H9 (cell line): ENCODE measurements at places on chromosomes 13 and 19.

DNA sequence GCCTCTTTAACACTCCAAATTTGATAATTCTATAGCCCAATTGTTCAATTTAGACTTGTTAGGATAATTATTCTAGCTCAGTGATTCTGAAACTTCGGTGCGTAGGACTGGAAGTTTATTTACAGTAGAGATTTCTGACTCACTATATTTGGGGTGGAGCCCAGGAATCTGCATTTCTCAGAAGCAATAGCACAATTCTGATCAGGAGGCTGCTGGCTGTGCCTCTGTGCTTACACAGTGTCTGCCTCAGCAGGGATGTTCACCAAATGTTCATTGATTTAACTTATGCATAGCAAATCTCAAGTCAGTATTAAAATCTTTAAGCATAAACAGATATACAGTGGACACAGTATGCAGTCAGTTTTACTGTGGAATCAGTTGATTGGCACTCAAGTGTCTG lies 45.8 kb downstream of the ATP8A2 start:
- H3K36me3 ChIP-seq: no peaks in the 10 kb centered on the region
- no peaks in the 10 kb centered on the region for H3K27me3 ChIP-seq
- no peak overlapping the region for H3K4me3 ChIP-seq
- peaks cover 11% of the 10 kb centered on the region; the same call in 1 of the 2 replicates for H3K4me1 ChIP-seq

DNA sequence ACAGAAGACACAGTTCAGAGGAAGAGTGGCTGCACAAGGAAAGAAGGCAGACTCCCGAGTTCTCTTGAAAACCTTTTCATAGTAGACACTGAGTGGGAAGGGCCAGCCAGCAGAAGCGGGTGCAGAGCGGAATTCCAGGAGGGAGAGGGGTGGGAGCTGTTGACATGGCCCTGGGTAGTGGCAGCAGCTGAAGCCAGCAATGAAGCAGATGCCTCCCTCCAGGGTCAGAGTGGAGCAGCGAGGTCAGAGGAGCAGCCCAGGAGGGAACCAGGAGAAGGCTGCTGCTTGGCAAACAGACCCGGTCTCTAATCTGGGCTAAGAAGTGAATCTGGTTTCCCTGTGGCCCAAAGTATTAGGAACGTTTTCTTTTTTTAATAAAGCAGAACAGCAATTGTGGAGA lies 73.9 kb upstream of the SPATA13 start:
- no peak overlapping the region for H3K4me3 ChIP-seq
- no peaks in the 10 kb centered on the region for H3K27me3 ChIP-seq
- no peaks in the 10 kb centered on the region for H3K36me3 ChIP-seq
- H3K4me1 ChIP-seq: peaks cover 6% of the 10 kb centered on the region; the same call in 1 of the 2 replicates
- no peak for DNase-seq

GRCh38 chr19:32652894-32653598 lies 21.9 kb downstream of the ANKRD27 start:
- no peak for DNase-seq
- no peaks in the 10 kb centered on the region; the same call in 1 of the 2 replicates for H3K4me1 ChIP-seq
- no peak overlapping the region for H3K4me3 ChIP-seq

DNA sequence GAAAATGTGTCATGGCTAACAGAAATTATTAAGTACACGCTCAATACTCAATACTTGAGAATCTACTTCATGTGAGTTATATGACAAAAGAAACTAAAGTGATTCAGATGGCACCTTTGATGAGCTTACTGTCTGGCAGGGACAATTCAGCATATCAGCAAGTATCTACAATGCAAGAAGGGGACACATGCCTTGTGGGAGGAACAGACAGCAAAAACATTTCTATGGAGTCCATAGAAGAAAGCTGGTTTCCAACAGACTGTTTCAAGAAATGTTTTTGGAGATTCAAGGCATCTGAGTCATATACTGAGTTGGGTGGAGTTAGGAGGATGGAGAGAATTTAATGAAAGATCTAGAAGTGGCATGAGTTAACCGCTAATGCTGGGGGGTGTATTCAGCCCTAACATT lies 54.7 kb downstream of the MBNL2 start:
- H3K27ac ChIP-seq: no peak overlapping the region
- H3K4me3 ChIP-seq: no peak overlapping the region
- no peaks in the 10 kb centered on the region for H3K4me1 ChIP-seq
- no peak for DNase-seq
- no peaks in the 10 kb centered on the region for H3K27me3 ChIP-seq
- H3K36me3 ChIP-seq: no peaks in the 10 kb centered on the region

DNA sequence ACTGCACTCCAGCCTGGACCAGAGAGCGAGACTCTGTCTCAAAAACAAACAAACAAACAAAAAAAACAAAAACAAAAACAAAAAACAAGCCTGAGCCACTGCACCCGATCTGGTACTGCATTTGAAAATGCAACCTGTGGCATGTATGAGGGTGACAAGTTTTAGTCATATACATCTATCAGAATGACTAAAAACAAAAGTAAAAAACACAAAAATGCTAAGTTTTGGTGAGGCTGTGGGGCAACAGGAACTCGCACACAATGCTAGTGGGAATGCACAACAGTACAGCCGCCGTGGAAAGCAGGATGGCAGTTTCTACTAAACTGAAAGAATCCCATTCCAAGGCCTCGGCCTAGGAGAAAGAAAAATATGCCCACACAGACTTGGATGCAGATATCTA lies 7.8 kb downstream of the EBPL start:
- peaks cover 42% of the 10 kb centered on the region for H3K36me3 ChIP-seq
- no peak overlapping the region for H3K4me3 ChIP-seq
- no peak for DNase-seq
- H3K4me1 ChIP-seq: no peaks in the 10 kb centered on the region; the same call in 1 of the 2 replicates

DNA sequence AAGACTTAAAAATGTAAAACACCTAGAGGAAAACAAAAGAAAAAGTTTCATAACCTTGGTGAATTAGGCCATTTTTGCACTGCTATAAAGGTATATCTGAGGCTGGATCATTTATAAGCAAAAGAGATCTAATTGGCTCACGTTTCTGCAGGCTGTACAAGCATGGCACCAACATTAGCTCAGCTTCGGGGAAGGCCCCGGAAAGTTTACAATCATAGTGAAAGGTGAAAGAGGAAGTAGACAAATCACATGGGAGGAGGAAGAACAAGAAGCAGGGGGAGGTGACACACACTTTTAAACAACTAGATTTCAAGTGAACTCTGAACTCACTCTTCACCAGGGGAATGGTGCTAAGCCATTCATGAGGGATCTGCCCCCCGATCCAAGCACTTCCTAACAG lies 1358.5 kb upstream of the PCDH9 start:
- H3K36me3 ChIP-seq: no peaks in the 10 kb centered on the region
- H3K27me3 ChIP-seq: no peaks in the 10 kb centered on the region
- no peak overlapping the region for H3K4me3 ChIP-seq
- no peak for DNase-seq
- no peaks in the 10 kb centered on the region for H3K4me1 ChIP-seq

- H3K27me3 ChIP-seq: no peaks in the 10 kb centered on the region
- H3K27ac ChIP-seq: peak overlapping the region; percentile 29
- H3K36me3 ChIP-seq: peaks cover 22% of the 10 kb centered on the region
- DNase-seq: no peak
- no peak overlapping the region for H3K4me3 ChIP-seq
- peaks cover 15% of the 10 kb centered on the region; the same call in 1 of the 2 replicates for H3K4me1 ChIP-seq
Measured at GRCh38 chr13:111202156-111202621, 87.1 kb downstream of the ARHGEF7 start.
